ENCODE measurements at places on chromosomes 4 and X.

- no peak for DNase-seq
Measured at GRCh38 chrX:154446430-154446829, 2.5 kb downstream of the FAM50A start.

GRCh38 chrX:68693481-68694434, 46.3 kb downstream of the STARD8 start:
- peak; percentile 86 for DNase-seq

GRCh38 chr4:1310796-1311631, 21.3 kb downstream of the MAEA start:
- DNase-seq, result no peak

- no peak for DNase-seq
Measured at GRCh38 chrX:111170017-111170416, 74.0 kb downstream of the PAK3 start.

DNA sequence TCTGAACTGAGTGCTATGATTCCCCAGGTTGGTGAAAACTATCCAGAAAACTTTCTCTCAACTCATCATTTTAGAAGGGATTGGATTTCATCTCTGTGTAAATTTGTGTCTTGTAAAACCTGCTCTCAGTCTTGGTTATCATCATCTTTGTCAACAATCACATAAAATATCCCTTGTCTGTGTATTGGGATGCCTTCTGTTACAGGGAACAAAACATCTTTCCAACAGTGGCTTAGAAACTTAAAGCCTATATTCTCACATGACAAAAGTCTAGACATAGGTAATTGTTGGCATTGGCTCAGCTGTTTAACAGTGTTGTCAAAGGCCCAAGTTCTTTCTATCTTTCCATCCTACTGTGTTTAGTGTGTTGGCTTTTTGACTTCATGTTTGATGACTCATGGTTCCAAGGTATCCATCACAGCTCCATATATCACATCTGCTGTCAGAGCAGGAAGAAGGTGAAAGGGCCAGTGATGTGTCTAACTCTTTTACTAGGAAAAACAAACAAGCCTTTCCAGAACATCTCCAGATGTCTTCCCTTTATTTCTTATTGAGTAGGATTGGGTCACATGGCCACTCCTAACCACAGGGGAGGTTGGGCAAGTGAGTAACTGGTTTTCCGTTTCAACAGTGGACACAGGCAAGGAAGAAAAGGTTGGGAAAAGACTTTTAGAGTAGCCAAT, 65.0 kb downstream of the PHEX start:
- DNase-seq, result no peak

DNA sequence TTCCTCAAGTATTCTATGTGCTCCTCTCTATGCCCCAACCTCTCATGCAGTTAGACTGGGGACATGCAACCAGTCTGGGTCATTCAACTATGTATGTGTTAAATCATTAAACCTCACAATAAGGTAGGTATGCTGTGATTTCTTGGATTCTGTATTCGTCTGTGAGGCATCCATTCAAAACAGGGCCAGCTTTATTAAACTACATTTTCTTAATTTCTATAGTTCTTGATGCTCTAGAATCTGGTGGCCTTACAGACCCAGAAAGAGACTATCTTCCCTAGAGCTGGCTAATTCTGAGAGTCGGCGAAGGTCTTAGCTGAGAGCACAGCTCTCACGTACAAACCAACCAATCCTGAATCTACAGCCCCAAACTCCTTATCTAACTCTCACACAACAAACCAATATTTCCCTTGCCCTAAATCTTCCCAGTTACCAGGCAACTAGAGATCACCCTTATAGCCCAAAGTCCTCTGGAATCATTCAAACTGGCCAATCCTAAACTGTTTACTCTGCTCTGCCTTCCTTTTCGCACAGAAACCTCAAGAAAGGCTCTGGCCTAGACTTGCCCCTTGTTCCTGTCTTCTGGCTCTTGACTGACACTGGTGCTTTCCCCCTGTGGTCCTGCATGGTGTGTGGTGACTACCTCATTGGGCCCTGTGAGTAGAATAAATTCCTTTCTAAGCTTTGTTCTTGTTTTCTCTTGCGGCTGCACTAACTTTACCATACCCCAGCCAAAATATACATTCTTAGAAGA, 203.5 kb upstream of the TET2 start:
- DNase-seq, result no peak

GRCh38 chrX:112641449-112641848, 38.3 kb downstream of the LHFPL1 start:
- DNase-seq, result no peak

GRCh38 chr4:94523617-94524016, 71.9 kb downstream of the PDLIM5 start:
- DNase-seq, result no peak

DNA sequence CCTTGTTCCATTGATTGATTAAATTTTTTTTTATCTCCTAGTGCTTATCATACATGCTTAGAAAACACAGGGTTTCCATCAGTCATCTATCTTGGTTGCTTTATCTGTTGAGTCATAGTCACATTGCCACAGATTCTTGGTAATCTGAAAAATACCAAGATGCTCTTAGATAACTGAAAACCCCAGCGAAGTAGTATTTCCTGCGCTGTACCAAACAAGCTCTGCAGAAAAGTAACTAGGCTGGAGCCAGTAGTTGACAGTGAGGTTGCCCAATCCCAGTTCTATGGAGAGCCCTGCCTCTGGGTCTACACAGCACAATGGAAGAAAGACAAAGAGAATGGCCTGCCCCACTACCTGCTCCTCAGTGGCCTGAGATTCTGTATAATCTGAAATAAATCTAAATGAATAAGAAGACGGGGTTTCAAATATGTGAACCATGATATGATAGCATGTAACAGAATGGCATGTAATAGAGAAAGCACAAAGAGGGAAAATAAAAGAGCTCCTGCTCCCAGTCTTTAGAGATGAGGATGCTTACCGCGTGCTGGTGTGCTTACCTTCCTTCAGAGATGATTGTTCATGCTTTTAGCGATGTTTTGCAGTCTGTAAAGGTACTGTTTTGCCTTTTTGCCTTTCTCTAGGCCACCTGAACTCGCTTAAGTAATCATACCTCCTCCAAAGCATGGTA, 55.3 kb upstream of the RAPGEF2 start:
- DNase-seq, result no peak

GRCh38 chrX:132022967-132023895, at the start of gene STK26:
Gene STK26 (plus strand): TSS chrX:132023302. CDS start chrX:132023618, 316 bp downstream.
- peak; percentile 76 for DNase-seq

DNA sequence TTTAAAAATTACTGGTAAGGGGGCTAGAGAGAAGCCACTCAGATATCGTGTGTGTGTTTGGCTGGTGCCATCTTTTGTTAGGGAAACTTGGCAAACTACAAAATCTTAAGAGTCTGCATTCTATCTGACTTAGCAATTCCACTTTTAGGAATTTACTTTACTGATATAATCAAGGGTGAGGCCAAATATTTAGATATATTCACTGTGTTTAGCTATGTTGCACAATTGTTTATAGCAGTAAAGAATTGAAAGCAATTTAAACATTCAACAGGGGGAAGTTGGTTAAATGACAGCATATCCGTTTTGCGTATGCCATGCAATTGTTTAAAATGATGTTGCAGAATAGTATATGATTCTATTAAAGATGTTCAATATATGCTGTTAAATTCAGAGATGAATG, 6.4 kb upstream of the HERC3 start:
- no peak for DNase-seq

GRCh38 chr4:130855533-130855932, 1759.6 kb downstream of the C4orf33 start:
- no peak for DNase-seq

GRCh38 chr4:181757910-181758660, 485.1 kb upstream of the TENM3 start:
- no peak for DNase-seq

DNA sequence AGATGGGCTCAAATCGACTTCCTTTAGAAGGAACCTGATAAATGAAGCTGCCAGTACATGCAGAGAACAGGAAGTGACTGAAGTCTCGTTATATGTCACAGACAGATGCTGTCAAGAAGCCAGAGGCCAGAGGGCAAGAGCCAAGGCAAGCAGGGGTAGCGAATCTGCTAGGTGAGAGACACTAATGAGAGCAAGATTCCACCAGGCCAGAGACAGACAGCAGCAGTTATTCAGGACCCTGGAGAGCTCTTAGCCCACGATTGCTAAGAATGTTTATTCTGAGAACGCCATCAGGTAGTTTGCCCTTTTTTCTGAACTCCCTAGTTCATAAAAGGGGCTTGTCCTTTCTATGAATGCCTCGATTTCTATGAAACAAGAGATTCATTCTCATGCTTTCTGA, 73.7 kb downstream of the BEND2 start:
- DNase-seq, result peak; percentile 44

DNA sequence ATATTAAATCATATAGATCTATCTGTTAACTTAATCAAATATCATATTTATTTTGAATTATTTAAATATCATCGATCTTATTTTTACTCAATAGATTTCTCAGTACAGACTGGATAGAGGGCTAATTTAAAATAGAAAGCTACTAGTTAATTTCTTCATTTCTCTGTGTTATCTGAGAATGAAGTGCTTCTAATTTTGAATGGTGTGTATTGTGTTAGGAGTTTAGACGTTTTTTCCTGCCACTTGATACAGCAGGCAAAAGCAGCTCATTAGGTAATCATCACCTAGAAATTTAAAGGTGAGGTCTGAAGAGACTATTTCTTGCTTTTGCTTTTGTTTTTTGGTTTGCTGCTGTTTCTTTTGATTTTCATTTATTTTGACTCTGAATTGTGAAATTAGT, 948.8 kb upstream of the TENM3 start:
- DNase-seq, result no peak

DNA sequence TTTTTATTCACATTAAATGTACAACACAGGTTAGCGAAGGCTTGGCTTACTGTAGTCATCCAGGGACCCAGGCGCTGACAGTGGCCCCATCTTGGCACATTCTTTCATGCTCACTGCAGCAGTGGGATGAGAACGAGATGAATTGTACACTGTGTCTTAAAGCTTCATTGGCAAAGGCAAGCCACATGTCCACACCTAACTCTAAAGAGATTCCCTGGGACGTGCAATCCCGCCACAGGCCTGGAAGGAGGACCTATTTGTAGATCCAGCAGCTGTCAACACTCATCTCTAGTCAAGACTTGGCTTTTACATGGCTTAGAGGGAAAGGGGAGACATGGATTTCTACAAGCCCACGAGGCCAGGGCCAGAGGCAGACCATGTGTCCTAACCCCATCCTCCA, 16.1 kb upstream of the CXCR3 start:
- DNase-seq, result no peak

- DNase-seq, result no peak
Measured at GRCh38 chr4:101177154-101177553, 170.2 kb downstream of the PPP3CA start.

DNA sequence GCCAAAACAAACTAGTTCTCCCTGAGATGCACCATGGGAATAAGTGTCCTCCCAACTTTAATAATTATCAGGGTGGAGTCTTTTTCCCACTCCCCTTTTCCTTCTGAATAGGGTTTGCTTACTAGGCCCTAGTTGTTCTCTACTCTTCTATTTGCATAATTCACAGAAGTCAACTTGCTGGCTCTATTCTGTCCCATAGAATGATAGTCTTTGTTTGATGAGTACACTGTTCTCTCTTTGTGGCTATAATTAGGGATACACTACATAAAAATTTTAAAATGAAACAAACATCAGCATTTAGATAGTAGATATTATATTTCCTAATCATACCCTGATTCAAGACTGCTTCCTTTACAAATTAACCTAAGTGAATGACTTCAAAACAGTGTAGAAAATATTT, 10.3 kb downstream of the PDHA2 start:
- no peak for DNase-seq

GRCh38 chr4:102606846-102607450, 105.8 kb downstream of the NFKB1 start:
- no peak for DNase-seq

DNA sequence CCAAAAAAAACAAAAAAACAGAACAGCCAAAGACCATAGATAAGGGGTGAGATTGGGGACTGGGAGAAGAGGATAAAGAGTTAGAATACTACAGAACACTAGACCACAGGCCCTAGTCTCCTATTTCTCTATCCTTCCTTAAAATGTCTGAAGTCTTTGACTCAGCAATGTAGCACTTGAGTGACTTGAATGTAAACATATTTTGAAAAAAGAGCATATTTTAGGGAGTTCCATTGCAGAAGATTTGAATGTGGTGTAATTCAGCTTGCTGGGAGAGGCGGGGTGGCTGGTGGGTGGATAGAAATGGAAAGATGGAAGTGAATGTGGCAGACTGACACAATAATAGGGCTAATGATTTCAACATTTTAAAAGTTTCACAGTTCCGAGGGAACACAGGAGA, 144.9 kb downstream of the CHIC2 start:
- no peak for DNase-seq

- DNase-seq, result peak; percentile 30
Measured at GRCh38 chrX:68511255-68511654, 12.4 kb downstream of the YIPF6 start.

DNA sequence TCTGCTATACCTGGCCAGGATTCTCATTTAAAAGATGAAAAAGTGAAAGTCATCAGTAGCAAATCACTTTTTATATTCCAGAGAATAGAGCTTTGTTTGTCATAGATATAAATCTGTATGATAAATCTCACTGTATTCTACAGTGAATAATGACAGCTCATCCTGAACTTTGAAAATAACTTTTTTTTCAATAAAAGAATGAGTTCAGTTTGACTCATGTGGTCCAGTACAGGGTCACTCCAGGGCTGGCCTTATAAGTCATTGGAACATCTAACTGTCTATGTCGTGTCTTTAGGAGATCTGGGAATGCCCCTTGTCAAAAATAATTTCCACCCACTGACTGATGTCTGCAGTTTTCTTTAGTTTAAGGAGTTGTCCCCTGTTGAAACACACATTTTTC, 18.5 kb upstream of the CXCL8 start:
- DNase-seq, result no peak

DNA sequence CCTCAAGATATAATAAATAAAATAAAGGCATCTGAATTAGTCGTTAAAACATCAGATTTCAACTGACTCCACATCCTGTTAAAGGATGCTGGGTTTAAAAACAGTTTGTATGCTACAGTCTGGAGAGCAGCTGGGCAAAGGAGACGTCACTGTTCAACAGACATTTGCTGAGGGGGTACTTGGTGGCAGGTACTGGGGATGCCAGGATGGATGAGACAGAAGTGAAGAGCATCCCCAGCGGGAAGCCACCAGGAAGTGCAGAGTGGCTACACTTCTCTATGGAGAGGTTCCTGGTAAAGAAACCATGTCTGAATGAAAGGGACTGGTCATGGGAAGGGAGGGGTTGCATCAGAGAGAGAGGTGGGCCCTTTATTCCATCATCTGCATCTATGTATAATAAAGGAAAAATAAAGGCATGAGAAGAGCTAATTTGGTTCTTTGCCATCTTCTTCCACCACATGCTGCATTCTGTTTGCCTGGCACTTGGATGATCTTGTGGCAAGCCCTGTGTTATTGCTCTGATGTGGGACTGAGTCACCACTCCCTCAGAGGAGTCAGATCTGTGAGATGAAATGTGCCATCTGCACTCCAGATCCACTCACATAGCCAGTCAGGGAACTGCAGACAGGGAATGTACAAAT, 145.0 kb downstream of the SOWAHB start:
- DNase-seq, result no peak

DNA sequence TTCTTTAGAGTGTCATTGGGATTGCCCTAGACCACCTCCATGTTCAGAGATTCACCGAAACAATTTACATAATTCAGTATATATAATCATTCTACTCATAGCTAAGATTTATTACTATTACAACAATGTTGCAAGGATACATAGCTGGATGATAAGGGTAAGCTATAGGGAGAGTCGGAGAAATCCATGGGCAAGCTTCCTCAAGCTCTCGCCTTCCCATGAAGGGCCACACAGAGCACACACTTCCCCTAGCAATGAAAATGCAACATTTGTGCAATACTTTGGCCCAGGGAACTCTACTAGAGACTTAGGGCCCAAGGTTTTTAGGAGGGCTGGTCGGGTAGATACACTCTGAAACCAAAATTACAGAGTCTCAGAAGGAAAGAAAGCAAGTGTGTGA, 49.7 kb upstream of the ABCG2 start:
- no peak for DNase-seq
